Activated CD4-positive, alpha-beta T cell treated with anti-CD3 and anti-CD28 coated beads for 36 hours (primary cell): ENCODE measurements at places on chromosomes 4 and X.

GRCh38 chr4:3418029-3418762, 23.6 kb upstream of the HGFAC start:
- no peak for DNase-seq

DNA sequence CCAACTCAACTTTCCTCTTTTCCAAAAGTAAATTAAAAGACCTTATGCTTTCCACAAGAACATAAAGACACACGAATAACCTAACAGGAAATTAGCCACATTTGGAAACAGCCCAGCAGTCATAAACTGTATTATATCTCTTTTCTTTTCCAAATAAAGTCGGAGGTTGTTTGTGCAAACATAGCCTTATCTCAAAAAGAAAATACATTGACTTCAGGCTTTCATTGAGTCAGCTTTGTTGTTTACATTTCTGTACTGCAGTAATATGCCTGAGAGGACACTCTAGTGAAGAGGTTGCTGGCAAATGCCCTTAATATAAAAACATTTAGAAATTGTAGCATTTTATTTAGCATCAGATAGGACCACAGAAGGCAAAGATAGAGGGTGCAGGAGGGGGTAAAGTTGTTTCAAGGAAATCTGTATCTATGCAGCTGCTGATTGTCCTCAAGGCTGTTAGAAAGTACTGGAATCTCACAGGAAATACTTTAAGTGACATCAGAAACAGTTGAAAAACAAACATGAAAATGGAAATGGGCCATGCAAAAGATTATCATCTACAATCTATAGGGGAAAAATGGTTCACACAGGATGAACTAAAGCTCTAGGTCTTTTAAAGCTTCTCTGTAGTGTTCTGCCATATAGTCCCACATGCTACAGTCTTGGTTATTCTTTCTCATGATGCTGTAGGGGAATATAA, 14.5 kb downstream of the LNX1 start:
- no peak for DNase-seq

GRCh38 chrX:129092757-129093156, 430.5 kb downstream of the SMARCA1 start:
- DNase-seq, result no peak

GRCh38 chr4:149095001-149095400, 652.8 kb upstream of the NR3C2 start:
- no peak for DNase-seq
